ENCODE measurements at places on chromosomes 5 and 9.

GRCh38 chr9:78640728-78641127 lies 343.8 kb downstream of the PSAT1 start:
- no peak for DNase-seq

DNA sequence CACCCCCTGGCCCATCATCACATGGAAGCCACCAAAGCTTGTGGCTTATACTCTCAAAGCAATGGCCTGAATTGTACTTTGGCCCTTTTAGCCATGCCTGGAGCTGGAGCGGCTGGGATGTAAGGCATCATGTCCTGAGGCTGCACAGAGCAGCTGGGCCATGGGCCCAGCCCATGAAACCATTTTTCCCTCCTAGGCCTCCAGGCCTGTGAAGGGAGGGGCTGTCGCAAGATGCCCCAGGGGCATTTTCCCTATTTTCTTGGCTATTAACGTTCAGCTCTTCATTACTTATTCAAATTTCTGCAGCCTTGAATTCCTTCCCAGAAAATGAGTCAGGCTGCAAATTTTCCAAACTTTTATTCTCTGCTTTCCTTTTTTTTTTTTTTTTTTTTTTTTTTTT lies 27.7 kb downstream of the FST start:
- no peak for DNase-seq

DNA sequence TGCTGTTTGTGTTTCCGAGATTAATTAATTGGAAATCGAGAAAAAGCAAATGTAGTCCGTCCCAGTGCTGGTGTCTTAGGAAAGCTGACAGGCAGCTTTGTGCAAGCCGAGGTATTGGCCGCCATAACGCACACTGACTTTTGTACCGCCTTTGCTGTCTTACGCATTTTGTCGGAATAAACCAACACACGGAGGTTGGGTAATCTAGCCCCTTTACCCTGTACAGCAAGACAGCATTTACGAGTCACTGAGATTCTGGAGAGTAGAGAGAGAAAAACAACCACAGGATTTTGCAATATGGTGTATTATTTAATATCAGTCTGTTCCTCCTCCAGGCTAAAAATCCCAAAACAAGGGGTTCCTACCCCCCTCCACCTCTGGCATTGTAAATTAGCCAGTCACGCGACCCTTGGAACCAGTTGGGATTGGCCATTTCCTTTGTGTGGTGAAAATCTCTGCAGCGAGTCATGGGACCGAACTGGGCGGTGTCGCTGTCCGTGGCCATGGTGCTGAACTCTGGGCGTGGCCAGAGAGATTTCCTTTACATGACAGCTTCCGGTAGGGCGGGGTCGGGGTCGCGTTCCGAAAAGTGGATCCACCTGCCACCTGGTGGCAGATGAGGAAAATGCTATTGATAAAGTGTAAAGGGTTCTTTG lies 10.3 kb upstream of the PCDHB1 start:
- peak; percentile 58 for DNase-seq

- DNase-seq = no peak
These were observed 6.5 kb upstream of the MLANA start for GRCh38 chr9:5884191-5884590.

DNA sequence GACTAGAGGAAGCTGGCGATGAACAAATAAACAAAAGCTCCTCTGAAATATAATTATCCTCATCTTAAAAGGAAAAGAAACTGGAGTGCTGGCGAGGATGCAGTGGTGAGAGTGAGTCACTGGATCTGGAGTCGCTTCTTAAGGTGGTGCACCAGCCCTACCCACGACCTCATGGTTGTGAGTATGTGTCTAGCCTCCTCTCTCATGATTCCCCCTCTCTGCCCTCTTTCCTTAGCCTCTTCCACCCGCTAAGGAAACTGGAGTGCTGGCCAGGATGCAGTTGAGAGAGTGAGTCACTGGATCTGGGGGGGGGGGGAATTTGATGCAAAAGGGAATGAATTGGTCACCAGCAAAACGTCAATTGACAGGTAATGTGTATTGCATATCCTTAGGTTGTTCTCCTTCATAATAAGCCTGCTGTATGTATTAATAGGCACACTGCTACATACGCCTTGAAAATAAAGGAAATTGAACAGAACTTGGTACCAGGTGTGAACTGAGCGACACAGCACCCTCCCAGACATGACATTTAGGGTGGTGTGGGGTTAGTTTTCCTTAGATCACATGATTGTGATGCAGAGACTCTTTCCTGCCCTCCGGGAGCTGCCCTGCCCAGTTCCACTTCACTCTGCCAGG lies 36.3 kb upstream of the EBF1 start:
- no peak for DNase-seq

DNA sequence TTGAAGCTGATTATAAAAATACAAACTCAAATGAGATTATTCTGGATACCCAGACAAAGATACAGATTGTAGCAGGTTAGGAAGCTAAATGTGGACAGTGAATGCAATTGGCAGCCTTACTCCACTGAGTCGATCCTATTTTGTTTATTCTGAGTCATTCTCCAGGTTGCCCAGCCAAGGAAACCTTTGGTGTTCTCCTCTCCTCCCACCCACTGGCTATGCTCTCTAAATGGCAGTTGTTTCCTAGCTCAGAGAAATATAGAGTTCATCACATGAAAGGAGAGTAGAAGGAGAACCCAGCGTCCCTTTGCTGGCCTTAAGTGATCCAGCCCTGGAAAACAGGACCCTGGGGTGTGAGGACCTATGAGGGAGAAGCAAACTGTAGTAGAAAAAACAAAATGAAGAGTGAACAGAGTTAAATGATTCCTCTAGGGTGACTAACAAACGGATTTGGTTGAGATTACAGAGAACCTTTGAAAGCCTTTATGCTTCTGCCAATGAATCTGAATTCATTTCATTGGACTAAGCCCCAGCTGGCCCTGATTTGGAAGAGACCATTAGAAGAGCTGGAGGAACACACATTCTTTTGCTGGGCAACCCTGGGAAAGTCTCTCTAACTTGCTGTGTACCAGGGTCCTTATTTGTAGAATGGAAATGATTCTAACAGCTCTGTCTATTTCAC lies 95.1 kb downstream of the BRINP1 start:
- no peak for DNase-seq

DNA sequence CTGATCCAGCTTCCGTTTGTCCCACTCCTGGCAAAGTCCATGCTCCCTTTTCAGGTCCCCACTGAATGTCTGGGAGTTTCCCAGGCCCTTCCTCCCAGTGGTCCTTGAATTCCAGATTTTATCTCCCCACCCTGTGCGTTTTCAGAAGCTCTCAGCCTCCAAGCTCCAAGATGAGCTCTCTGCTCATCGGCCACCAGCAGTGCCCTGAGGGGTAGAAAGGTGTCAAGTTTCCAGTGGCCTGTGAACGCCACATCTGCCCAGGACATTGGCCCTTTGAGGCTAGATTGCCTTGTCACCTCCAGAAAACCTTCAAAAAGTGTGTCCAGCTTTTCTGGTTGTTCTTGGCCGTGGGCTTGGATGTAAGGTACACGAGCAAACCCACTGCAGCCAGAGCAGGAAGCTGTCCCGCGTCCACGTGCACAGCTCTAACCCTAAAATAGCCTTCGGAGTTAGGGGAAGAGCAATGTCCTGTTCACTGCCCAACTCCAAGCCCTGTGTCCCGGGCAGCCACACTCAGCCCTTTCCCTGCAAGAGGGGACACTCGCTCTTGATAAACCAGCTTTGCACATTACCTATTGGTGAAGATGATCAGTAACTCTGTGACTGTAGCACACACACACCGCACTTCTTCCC lies 10.9 kb upstream of the LRRC14B start:
- no peak for DNase-seq

DNA sequence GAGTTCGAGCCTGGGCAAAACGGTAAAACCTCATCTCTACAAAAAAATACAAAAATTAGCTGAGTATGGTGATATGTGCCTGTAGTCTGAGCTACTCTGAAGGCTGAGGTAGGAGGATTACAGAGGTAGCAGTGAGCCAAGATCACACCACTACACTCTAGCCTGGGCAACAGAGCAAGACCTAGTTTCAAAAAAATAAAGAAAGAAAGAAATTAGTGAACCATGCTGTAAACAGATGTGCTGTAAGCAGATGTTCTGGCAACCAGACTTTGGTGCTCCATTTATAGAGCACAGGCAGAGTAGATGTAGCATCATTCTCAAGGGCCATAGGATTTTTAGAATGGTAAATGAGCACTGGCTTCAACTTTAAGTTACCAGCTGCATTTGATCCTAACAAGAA lies 115.4 kb downstream of the ST8SIA4 start:
- DNase-seq = no peak

GRCh38 chr5:111676466-111676865 lies 80.5 kb downstream of the NREP start:
- DNase-seq = no peak

GRCh38 chr9:8208465-8208864 lies 408.9 kb upstream of the DMAC1 start:
- DNase-seq = no peak

GRCh38 chr5:134106991-134107701 lies 7.3 kb upstream of the TCF7 start:
- DNase-seq = no peak

DNA sequence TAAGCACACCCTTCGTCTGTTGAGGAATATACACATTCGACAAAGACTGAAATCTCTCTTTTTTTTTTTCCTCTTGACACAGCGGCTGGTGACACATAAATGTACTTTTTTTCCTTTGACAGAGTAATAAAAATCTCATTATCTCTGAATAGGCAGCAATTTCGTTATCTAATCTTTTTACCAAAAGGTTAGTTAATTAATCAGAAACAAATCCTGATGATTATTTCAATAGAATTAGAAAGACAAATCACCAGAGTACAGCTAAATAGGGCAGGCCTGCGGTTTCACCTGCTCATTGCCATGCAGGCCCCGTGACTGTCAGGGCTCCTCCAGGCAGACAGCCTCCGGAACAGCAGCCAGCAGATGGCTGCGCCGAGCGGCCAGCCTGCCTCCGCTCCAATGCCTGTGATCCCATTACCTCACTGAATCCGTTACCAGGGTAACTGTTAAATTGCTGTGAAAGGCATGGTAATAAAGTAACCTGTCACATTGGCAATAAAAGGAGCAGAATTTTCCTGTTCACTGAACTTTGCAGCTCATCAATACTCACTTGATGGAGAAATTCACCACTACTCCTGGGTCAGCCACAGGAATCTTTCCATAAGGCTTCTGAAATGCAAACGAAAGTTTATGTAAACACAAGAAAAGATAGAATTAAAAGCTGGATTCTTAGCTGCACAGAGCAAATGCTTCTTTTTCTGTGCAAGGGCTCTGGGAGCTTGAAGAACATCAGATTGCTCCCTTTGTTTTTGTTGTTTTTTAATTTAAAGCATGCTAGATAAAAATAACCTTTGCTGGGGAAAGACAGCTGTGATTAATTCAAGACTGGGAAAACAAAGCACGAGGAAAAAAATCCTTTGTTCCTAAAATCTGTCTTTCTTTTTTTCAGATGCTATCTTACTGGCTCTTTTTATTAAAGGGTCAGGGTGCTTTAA lies 666.4 kb upstream of the ZNF608 start:
- DNase-seq = no peak

GRCh38 chr5:134489227-134489944 lies 36.1 kb upstream of the JADE2 start:
- no peak for DNase-seq

All from T-helper 9 cell (primary cell).